SK-N-MC (cell line): ENCODE measurements at places on chromosomes 3 and 15.
A peak's percentile ranks its signal among the peaks of the same experiment; 100 is the strongest.

GRCh38 chr3:139292711-139293664 is 50.8 kb upstream of the MRPS22 start:
- no peak for DNase-seq

- DNase-seq: no peak
Observed at GRCh38 chr15:67827562-67828277, 2.4 kb downstream of the SKOR1 start.

GRCh38 chr3:177206936-177207335 is 9.7 kb upstream of the TBL1XR1 start:
- no peak for DNase-seq

GRCh38 chr15:77753281-77753873 is 120.7 kb upstream of the LINGO1 start:
- DNase-seq: no peak

DNA sequence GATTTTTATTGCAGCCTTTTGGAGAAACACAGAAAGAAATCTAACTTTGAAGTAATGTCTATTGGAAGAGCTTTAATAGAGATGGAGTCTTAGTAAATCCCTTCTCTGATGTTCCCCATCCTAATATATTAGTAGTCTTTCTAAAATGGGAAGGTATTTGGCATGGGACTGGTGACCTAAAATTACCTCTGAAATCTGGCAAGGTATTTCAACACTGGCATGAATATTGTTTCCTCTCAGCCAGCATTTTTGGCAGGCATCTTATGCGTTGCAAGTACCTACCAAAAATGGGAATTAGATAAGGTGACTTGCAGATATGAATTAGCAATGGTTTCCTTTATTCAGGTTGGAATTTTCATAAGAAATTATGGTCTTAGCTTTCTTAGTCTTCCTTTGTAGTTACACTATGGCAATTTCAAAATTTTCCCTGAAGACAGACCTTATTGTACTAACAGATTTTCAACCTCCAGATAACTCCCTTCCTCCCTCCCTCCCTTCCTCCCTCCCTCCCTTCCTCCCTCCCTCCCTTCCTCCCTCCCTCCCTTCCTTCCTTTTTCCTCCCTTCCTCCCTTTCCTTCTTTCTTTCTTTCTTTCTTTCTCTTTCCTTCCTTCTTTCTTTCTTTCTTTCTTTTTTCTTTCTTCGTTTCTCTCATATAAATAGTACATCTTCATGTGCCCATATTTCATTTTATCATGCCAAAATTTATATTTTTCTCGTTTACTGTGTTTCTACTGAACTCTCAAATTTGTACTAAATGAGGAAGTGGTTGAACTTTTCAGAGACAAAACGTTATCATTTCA is 168.2 kb upstream of the KCNMB2 start:
- DNase-seq: no peak

GRCh38 chr3:112460519-112461195 is 38.6 kb downstream of the BTLA start:
- no peak for DNase-seq

DNA sequence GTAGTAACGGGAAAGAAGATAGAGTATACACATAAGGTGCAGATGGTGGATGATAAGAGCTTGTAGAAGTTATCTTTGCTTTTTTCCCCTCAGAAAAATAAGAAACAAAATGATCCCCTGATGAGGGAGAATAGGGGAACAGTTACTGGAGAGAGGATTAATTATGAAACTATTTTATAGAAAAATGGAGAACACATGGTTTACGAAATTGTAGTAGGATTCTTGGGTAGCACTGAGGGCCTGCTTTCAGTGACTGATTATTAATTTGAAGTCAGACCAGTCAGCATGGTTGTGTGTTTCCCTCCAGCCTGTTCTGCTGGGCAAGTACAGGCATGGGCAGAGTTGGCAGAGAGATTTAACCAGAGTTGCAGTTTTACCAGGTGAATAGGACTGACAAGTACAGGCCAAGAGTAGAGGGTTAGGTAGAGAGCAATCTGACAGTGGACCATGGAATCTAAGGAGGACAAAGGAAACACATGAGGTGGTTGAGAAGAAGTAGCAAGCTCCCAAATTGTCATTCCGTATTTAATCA is 5.9 kb downstream of the SLC49A4 start:
- no peak for DNase-seq

DNA sequence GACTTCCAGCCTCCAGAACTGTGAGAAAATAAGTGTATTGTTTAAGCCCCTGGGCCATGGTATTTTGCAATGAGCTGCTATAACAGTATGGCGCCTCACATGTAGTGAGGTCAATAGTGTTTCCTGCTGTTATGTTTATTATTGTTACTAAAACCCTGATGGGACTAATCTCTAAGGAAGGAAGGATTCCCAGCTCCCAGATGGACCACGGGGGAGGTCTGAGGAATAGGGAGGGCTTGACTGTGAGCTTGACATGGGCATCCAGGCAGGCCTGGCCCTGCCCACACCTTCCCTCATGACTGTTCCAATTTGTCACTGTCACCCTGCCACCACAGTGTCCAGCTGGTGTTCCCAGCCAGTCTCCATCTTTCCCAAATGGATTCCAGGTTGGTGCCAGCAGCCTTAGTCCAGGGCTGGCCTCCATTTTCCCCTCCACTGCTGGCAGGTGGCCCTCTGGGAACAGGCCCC is 14.5 kb upstream of the SLC41A3 start:
- DNase-seq: no peak

GRCh38 chr3:187742351-187743171 is 2.7 kb downstream of the BCL6 start:
- DNase-seq: no peak

DNA sequence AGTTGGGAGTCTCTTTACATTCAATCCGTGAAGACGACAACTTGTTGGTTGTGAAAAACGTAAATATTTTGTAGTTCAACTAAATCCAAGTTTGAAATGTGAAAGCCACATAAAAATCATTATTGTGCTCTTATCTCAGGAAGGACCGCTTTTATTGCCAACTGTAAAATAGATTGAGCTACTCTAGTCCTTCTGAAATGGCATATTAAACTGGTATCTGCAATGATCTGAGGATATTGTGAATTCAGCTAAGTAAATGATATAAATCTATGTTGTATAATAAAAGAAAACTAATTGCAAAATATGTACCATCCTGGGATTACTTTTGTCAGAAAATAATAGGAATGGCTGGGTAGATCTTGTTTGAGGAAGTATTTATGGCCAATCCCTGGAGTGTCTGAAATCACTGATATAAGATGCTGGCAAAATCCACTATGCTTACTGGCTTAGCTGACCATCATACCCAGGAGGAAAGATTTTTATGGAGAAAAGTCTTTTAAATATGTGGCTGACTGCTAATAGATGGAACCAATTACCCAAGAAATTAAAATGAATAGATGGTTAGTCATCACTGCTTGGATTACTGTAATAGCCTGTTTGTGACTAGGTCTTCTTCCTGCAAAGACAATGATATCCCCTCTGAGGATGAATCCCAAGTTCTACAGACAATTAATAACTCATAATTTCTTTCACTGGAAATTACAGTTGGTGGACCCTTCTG is 191.8 kb downstream of the SEMA6D start:
- no peak for DNase-seq

DNA sequence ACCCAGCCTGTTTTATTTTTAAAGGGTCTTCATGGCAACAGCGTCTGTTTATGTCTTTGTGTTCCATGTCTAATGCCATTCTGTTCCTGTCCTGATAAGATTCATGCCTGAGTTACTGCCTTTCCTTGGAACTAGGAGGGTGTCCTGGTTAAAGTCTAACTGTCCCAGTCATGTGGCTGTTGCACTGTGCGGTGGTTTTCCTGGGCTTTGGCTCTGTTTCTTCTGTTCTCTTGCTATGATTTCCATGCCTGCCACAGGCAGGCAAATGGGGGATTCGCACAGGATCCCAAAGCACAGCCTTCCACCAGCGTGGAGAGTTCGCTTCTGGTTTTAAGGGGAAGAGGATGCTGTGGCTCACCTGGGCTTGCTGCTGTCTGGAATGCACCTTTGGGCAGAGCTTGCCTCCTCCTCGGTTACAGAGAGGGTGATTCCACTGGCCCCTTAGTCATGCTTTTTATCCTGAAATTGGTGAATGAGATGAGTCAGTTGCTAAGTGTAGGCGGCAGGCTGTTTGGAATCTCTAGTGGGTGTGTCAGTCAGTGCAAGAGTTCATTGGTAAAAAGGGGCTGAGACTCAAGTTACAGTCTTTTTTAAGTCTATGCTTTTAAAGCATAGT is 86.8 kb downstream of the CCK start:
- DNase-seq: peak; percentile 3

GRCh38 chr3:14143271-14144225 is 18.7 kb downstream of the TMEM43 start:
- DNase-seq: no peak
